Activated naive CD8-positive, alpha-beta T cell treated with anti-CD3 and anti-CD28 coated beads, Interleukin-2, amount 50 U/mL, for 16 hours (primary cell): ENCODE measurements at places on chromosomes 2 and 18.

GRCh38 chr2:125397535-125398251 lies 1258.3 kb upstream of the GYPC start:
- DNase-seq, result no peak

GRCh38 chr2:127651381-127651809 lies 5.4 kb downstream of the GPR17 start:
- DNase-seq, result no peak

- no peak for DNase-seq
Observed at GRCh38 chr2:186780701-186781316, 68.2 kb downstream of the ZSWIM2 start.

DNA sequence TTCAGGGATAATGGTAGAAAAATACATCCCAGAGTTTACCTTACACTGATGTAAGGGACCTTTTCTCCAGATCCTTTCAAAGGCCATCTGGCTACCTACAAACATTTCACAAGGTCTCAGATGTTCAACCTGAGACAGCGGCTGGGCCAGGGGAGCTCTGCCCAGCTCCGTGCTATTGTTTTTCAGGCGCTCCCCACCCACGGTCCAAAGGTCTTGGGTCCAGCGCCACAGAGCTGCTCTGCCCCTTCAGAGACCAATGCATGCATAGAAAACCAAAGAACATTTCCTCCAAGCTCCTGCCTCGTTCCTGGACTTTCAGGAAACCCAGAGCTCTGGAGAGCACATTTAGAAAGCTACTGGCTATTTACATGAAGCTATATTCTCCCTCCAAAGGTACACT lies 40.3 kb downstream of the COPS8 start:
- DNase-seq, result no peak

DNA sequence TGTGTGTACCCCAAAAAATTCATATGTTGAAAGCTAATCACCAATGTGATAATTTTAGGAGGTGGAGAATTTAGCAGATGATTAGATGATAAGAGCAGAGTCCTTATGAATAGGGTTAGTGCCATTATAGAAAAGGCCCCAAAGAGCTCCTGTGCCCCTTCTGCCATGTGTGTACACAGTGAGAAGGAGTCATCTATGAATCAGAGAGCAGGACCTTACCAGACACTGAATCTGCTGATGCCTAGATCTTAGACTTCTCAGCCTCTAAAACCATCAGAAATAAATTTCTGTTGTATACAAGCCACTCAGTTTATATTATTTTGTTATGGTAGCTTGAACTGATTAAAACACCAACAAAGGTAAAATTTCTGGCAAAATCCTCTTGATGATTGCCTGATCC lies 560.0 kb upstream of the CDH2 start:
- DNase-seq, result no peak

DNA sequence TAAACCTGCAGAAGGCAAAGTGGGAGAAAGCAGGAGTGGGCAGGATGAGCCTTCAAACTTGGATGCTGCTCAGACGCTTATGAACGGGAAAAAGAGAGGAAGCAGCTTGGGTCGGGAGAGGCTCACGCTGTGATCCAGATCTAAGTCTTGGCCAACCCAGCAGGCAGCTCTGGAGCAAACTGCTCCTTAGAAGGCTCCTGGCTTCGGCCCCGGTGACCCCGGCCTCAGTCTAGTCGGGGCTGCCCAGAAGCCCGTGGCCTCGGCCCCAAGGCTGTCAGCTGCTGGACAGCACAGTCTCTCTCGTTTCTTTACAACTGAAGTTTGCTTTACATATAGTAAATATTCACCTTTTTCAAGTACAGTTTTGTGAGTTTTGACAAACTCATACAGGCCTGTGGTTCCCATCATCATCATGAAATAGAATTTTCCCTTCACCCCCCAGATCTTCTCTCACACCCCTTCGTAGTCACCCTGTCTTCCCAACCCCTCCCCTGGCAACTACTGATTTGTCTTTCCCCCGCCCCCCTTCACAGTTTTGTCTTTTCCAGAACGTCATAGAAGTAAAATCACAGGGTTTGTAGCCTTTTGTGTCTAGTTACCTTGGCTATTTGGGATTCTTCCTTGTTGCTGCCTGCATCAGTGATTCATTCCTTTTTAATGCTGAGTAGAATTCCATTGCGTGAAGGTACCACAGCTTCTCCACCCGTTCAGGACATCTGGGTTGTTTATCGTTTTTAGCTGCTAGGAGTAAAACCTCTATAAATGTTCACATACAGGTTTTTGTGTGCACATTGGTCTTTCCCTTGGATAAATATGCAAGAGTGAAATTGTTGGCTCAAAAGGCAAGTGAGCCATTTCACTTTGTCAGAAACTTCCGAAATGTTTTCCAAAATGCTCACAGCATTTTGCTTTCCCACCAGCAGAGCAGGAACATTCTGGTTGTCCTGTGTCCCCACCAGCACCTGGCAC lies 35.1 kb downstream of the MYO7B start:
- DNase-seq, result no peak

DNA sequence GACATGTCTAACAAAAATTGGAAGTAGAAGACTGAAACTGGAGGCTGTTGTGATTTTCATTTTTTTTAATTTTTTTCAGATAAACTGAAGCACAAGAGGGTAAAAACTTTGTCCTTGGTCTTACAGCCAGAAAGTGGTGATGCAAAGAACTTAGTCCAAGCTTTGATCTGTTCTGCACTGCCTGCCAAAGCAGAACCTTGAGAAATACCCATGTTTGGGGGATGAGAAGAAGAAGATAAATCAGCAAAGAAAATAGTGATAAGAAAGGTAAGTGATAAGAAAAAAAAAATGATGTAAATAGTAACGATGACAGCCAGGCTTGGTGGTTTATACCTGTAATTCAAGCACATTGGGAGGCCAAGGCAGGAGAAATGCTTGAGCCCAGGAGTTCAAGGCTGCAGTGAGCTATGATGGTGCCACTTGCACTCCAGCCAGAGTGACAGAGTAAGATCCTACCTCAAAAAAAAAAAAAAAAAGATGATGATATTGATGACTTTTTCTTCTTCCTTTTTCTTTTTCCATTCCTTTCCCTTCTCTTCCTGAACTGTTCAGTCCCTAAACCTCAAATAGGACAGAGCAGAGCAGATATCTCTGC lies 14.6 kb upstream of the NOSTRIN start:
- DNase-seq, result no peak

DNA sequence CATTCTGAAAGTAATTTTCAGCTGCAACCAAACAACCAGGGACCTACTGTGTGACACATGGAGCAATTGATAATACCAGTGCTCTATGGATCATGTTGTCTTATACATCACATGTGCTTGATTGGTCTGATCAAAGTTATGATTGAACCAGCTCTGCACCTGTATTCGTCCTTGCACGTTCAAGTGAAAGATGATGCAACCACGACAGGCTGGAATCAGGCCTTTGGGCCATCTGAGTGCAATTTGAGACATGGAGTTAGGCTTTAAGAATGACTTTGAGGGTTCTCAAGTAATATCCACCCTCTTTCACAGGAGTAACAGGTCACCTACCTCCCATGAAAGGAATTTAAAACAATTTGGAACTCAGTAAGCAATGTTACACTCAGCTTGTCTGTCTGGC lies 165.2 kb downstream of the SLC8A1 start:
- DNase-seq, result no peak

DNA sequence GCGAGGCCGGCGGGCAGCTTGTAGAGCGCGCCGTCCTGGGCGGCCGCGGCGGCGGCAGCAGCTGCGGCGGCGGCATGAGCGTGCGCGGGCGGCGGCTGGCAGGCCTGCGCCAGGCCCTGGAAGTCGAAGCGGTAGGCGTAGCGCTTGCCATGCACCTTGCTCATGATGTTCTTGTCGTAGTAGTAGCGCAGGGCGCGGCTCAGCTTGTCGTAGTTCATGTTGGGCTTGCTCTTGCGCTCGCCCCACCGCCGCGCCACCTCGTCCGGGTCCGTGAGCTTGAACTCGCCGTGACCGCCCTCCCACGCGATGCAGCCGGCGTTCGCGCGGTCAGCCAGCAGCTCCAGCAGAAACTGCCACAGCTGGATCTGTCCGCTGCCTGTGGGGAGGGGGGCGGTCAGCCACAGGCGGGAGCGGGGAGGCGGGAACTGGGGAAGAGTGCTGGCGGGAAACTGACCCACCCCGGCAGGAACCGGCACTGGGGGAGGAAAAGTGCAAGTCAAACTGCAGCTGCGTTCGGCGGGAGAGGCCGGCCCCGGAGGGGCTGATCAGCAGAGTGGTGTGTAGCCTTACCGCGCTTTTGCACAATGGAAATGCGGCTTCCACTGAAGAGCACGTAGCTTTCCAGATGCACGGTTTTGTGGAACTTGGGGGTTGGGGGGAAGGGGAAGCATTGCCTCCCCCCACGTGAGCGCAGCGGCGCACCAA lies 3.0 kb downstream of the FEV start:
- no peak for DNase-seq

DNA sequence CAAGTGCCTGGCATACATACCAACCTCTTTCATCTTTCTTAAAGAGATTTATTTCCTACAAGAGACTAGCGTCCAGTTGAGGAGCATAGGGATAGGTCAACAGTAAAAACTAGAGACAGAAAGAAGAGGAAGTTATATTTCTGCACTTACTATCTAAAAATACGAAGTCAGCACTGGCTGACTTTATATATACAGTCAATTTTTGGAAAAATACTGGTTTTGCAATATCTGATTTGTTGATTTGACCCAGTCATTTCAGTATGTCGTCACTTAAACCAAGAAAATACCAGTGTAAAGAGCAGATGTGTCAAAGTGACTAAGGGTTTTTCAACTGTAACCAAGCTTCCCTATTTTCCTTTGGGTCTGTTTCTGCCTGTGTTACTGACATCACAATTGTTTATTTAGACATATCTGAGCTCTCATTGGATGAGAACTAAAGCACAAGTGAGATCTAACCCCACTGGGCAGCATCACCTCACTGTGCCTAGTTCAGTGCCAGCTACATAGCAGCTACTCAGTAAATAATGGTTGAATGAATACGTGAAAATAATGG lies 23.0 kb downstream of the CYTIP start:
- no peak for DNase-seq

DNA sequence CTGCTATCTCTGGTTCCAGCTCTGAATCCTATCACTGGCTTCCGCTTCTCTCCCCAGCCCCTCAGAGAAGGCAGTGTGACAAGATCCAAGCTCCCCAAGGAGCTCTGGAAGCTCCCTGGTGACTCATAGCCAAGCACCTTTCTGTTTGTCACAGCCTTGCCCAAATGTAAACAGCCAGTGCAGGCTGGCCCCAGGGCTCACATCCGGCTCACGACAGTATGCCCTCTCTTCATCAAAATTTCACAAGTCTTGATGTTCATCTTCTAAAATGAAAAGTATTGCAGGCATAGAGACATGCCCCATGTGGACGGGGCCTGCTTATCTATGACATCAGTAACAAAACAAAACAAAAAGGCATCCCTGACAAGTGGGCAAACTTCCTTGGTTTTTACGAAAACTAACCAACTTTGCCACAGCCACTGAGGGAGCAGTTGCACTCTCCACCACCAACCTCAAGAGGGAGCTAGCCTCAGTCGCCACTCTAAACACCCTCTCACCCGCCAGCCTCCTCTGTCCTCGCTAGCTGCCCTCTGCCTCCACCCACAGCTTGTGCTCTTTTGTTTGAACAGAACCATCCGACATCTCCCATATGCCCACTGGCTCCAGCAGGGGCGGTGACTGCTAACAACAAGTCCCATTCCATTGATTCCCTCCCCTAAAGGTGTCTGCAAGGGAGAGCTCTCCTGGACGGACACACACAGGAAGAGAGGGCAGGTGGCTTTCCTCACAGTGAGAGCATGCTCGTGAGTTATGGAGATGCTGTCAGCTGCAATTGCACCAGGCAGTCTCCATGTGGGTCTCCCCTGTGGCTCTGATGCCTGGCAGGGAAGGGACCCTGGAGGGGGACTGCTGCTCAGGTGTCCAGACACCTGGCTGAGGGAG lies 71.0 kb upstream of the DAPL1 start:
- DNase-seq, result no peak

DNA sequence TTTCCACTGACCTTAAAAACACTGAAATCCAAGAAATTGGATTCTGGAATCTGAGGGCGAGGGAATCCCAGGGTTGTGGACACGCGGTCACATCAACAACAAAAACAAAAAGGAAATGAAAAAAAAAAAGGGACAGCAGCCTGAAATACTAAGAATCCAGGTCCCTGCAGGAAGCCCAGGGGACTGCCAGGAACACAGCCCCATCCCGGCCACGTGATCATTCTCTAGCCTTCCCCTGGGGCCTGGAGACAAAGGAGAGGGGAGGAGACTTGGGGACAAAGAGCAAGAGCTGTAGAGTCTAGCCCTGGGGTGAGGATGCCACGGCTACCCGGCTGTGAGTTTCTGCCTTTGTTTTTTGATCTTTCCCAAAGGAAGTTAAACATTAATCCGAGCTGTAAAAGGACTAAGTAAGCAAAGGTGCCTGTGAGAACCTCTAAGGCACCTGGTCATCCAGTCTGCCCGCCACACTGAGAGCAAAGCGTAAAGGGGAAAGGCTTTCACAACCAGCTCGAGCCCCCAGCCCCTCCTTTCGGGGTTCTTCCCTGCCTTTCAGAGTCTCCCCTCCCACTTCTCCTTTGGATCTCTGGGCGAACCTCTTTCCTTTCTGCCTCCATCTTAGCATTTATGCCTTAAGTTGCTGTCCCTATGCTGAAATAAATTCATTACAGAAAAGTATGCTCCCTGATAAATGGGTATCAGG lies 57.9 kb upstream of the MSH2 start:
- no peak for DNase-seq

- no peak for DNase-seq
Observed at GRCh38 chr2:145323512-145323911, 803.6 kb upstream of the ZEB2 start.

GRCh38 chr2:141942006-141942789 lies 188.6 kb downstream of the LRP1B start:
- no peak for DNase-seq

DNA sequence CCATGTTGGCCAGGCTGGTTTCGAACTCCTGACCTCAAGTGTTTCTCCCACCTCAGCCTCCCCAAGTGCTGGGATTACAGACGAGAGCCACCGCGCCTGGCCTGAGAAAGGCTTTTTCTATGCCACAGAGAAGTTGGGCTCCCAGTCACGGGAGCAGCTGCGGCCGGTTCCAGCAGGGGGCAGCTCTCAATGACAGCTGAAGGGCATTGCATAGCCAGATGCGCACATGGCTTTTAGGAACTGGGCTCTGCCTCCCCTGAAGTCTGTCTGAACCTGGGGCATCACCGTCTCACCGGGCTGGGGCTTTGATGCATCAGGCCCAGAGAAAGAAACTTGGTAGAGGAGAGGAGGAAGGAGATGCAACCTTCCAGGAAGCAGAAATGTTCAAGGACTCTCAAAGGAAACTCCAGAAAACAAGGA lies 84.2 kb upstream of the LAPTM4A start:
- DNase-seq, result no peak

GRCh38 chr2:190679813-190680591 lies 31.1 kb downstream of the NAB1 start:
- DNase-seq, result no peak

- DNase-seq, result no peak
Observed at GRCh38 chr2:186199029-186199428, 287.0 kb upstream of the ZC3H15 start.
